H9 (cell line): ENCODE measurements at places on chromosomes 16 and 17.
A peak's percentile ranks its signal among the peaks of the same experiment; 100 is the strongest.

DNA sequence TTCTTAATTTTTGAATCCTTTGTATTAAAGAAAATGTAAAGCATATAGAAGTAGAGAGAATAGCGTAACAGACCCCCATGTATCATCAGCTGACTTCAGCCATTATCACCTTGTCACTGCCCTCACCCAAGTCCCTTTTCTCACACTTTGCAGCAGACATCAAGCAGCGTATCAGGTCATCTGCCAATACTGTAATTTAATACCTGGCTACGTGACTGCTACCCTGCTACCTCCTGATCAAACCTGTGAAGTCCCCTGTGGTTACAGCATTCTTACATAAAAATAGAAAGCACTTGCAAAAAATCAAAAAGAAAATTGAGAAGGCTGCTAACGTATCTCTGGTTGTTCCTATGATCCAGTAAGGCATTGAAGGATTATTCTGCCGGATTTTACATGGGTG, 96.4 kb downstream of the PLCG2 start:
- DNase-seq, result no peak
- peaks cover 22% of the 10 kb centered on the region; the same call in 1 of the 2 replicates for H3K4me1 ChIP-seq
- no peak overlapping the region for H3K27ac ChIP-seq
- no peaks in the 10 kb centered on the region for H3K36me3 ChIP-seq
- no peak overlapping the region for H3K4me3 ChIP-seq

DNA sequence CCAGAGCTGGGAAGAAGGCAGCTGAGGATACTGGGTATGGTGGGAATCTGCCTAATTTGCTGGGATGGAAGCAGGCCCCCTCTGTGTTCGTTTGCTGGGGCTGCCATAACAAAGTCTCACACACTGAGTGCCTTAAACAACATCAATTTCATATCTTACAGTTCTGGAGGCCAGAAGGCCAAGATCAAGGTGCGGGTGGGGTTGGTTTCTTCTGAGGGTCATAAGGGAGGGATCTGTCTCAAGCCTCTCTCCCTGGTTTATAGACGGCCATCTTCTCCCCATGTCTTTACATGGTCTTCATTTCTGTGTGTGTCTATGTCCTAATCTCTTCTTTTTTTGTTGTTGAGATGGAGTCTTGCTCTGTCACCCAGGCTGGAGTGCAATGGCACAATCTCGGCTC, 35.8 kb downstream of the GDE1 start:
- H3K4me3 ChIP-seq, result no peak overlapping the region
- H3K4me1 ChIP-seq, result peaks cover 10% of the 10 kb centered on the region; the same call in 1 of the 2 replicates
- no peak for DNase-seq
- no peaks in the 10 kb centered on the region for H3K27me3 ChIP-seq
- H3K36me3 ChIP-seq, result peaks cover 11% of the 10 kb centered on the region

GRCh38 chr17:28906706-28907438, 4.0 kb upstream of the DHRS13 start:
- no peak overlapping the region; the same call in 2 of the 3 replicates for H3K4me3 ChIP-seq
- H3K27ac ChIP-seq, result no peak overlapping the region
- DNase-seq, result no peak

- H3K4me3 ChIP-seq, result no peak overlapping the region
- DNase-seq, result no peak
- H3K27ac ChIP-seq, result no peak overlapping the region
Measured at GRCh38 chr17:80558046-80558445, 13.4 kb downstream of the RPTOR start.

DNA sequence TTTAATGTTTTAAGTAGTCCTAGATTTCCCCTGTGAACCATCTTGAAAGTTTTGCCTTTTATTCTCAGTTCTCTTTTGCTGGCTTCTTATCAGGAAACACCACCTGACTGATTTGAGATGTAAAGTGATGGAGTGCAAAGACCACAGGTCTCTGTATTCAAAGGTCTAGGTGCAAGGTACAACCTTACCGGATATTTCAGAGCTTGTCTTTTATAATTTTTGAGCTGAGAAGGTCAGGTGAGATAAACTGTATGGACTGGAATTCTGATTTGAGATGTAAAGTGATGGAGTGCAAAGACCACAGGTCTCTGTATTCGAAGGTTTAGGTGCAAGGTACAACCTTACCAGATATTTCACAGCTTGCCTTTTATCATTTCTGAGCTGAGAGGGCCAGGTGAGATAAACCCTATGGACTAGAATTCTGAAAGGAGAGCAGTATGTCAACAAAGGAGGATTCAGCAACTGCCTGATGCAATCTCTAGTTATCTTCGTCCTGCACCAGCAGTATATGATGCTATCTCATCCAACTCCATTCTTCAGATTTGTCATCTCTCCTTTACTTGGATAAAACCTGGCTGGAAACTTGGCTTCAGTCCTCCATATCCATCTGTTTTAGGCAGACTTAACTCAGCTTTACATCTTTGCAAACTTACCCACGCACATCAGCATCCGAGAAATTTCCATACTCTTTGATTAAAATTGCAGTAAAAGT, 64.3 kb downstream of the CENPV start:
- DNase-seq, result no peak
- peaks cover 2% of the 10 kb centered on the region; the same call in 1 of the 2 replicates for H3K4me1 ChIP-seq
- H3K27me3 ChIP-seq, result no peaks in the 10 kb centered on the region; the same call in 1 of the 2 replicates
- no peak overlapping the region for H3K27ac ChIP-seq
- no peak overlapping the region for H3K4me3 ChIP-seq
- H3K36me3 ChIP-seq, result no peaks in the 10 kb centered on the region

GRCh38 chr16:88924834-88925539, 52.0 kb downstream of the CBFA2T3 start:
- no peaks in the 10 kb centered on the region for H3K27me3 ChIP-seq
- H3K4me3 ChIP-seq, result no peak overlapping the region
- no peak overlapping the region for H3K27ac ChIP-seq
- no peaks in the 10 kb centered on the region; the same call in 1 of the 2 replicates for H3K4me1 ChIP-seq
- no peaks in the 10 kb centered on the region for H3K36me3 ChIP-seq
- peak; percentile 79 for DNase-seq

DNA sequence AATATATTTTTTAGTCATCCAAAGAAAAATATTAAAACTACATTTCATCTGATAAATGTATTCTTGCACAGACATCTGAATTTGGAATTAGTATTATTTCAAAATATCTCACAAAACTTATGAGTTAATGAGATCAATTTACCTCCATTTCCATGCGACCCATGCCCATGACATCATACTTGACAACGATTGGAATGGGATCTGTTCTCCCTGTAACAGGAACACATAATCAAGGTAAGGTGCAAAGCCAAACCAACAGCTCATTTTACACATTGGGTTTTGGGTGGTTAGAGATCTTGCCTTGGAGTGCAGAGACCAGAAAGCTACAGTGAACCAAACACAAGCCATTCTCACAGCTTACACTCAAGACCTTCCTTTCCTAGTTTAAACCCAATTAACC, 46.9 kb upstream of the ITGA2B start:
- H3K36me3 ChIP-seq, result peaks cover 35% of the 10 kb centered on the region
- no peak for DNase-seq
- no peaks in the 10 kb centered on the region for H3K27me3 ChIP-seq
